Urinary bladder (tissue), 4 donors: ENCODE measurements at places on chromosomes 4 and X. TPM values are rescaled to one million over a fixed set of nuclear protein-coding genes. Genes with fewer than 3 reads are reported as not detected.

Gene TRIM61
- 3.6 TPM for total RNA-seq

Gene IL21
- not detected for total RNA-seq

Gene CLGN
- total RNA-seq, result 4.8 TPM

Gene HOPX
- 45.9 TPM for total RNA-seq

Gene TEX13D
- total RNA-seq, result not detected

Gene RAB41
- not detected for total RNA-seq

Gene F8A3
- total RNA-seq, result 1.6 TPM

Gene PPP2R2C
- total RNA-seq, result 3.0 TPM

Gene FAM53A
- 0.63 TPM for total RNA-seq

Gene TMEM35A
- 8.0 TPM for total RNA-seq

Gene TMSB15C
- total RNA-seq, result 19.7 TPM

Gene GAGE12J
- not detected for total RNA-seq
